ENCODE measurements at places on chromosomes 3 and 15.

GRCh38 chr15:65058394-65059368 lies 9.1 kb downstream of the RASL12 start:
- DNase-seq: no peak

DNA sequence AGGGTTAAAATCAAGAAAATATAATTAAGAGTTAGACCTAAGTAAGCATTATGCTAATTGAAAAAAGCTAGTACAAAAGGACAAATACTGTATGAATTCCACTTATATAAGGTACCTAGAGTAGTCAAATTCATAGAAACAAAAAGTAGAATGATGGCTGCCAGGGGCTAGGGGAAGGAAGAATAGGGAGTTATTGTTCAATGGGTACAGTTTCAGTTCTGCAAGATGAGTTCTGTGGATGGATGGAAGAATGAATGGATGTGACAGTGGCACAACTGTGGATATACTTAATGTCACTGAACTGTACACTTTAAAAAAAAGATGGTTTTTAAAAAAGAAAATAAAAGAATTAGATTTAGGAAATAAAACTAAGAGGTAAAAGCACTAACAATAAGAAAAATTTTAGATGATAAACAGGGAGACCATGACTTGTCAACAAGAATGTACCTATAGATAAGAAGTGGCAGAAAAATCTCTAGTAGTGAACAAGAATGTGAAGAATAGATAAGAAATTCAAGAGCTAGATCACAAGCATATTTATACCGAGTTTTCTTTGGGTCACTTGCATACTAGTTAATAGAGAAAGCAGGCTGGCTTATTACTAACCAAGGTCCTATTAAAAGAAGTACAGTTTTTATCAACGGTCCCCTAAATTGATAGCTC lies 5.5 kb downstream of the IFT80 start:
- DNase-seq: no peak

- no peak for DNase-seq
These were observed 307.0 kb upstream of the THBS1 start for GRCh38 chr15:39273717-39274411.

DNA sequence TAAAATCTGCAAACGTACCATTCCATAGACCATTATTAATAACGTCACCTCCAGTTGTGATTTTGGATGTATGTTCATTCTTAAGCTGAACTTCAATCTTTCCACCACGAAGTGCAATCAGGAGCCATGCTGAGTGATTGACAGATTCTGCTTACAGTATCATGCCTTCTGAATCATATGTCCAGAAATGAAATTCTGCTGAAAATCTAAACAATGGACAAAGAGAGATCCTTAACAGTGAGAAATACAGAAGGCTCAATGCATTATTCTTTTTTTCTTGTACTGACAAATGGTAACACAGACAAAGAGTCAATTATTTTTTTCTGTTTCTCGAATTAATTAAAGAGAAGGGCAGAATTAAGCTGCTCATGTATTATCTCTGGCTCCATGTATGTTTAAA lies 1114.5 kb downstream of the EPHA3 start:
- DNase-seq: no peak

DNA sequence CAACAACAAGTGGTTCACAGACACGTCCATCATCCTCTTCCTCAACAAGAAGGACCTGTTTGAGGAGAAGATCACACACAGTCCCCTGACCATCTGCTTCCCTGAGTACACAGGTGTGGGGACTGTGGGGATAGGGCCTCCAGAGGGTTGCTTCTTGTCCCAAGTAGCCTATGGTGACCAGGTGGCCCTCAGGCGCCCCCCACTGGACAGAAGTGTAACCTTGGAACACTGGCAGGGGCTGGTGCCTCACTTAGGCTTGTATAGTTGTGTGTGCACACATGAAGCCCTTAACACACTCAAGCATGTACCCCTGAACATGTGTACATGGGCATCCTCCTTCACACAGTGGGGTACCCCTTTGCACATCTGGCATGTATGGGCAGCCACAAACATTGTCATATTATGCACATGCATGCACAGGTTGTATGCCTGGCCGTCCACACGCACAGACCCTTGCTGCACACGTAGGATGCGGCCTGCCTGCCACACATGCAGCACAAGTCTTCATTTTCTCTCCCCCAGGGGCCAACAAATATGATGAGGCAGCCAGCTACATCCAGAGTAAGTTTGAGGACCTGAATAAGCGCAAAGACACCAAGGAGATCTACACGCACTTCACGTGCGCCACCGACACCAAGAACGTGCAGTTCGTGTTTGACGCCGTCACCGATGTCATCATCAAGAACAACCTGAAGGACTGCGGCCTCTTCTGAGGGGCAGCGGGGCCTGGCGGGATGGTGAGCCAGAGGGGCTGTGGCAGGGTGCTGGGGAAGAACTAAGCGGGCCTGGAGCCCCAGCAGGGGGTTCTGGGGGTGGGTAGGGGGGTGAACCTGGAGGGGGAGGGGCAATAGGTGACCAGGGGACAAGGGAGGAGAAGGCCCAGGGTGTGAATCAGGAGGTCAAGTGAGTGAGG lies 11.7 kb upstream of the SEMA3B start:
- no peak for DNase-seq

DNA sequence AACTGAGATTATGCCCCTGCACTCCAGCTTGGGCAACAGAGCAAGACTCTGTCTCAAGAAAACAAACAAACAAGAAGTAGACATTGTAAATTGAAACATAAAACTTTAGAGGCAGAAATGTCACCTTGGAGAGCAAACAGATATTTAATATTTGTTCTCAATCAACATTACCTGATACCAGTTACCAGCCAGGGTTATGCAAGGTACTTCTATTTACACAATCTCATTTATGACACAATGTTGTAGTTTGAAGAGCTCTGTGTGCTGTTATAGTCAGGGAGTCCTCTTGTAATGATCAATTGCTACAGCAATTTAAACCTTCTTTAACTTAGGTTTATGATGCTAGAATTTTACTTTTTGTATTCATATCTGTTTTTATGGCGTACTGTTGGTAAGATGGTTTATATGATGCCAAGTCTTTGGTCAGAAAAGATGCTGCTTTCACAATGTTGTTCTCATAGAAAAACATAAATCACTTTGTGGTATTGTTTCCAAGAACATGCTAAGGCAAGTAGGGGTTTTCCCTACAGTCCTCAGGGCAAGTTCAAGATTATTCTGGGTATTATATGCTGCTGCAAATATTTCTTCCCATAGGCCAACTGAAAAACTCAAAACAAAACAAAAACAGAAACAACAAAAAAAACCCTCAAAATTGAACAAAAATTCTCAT lies 173.5 kb downstream of the TNIK start:
- no peak for DNase-seq

DNA sequence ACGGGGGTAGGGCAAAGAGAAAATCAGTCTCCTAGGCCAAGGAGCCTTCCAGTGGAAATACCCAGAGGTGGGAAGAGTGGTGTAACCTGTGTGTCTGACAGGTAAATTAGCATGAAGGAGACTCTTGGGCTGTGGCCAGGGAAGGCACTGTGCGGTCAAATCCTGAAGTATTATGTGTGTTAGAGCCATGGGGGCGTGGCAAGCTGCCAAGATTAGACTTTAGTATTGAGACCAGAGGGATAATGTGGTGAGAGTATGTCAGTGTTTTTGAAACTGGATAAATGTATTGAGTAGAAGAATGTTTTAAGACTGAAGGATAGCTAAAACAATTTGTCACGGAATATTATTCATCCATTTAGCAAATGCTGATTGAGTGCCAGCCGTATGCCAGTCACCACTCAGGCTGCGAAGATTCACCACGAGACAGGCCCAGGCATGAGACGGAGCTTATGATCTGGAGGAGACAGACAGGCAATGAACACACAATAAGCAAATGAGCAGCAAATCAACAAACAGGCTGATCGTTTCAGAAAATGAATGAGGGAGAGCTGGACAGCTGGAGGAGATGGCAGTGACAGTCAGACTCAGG lies 445.9 kb downstream of the MCTP2 start:
- peak; percentile 94 for DNase-seq

DNA sequence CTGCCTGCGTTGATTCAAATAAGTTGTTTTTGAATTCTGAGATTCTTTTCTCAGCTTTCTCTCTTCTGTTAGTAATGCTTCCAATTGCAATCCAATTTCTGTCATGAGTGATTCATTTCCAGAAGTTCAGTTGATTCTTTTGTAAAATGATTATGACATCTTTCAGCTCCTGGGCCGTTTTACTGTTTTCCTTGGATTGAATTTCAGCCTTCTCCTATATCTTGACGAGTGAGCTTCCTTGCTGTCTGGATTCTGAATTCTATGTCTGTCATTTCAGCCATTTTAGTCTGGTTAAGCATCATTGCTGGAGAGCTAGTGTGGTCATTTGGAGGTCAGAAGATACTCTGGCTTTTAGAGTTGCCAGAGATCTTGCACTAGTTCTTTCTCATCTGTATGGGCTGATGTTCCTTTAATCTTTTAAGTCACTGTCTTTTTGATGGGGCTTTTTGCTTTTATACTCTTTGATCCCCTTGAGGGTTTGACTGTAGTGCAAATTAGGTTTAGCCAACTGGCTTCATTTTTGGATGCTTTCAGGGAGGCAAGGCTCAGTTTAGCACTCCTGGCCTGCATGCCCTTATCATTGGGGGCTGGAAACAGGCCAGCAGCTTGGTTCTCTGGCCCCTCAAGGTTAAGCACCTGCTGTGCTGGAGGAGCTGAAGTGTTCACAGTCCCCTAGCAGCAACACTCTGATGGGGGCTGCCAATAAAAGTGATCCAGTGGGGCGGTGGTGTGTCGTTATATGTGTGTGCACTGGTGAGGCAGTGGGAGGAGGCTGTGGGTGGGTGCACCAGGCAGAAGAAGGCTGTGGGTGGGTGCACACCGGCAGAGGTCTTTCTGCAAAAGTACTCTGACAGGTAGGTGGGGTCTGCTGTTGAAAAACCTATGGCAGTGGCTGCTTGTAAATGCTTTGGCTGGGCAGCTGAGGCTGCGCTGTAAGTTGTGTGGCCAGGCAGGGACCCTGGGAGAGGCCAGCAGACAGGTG lies 51.2 kb downstream of the MCTP2 start:
- DNase-seq: no peak

GRCh38 chr3:29653680-29654079 lies 372.8 kb downstream of the RBMS3 start:
- DNase-seq: no peak

GRCh38 chr3:69999140-70000027 lies at the start of gene SAMMSON:
TSS of gene SAMMSON (plus strand) at chr3:69999733.
- DNase-seq: peak; percentile 29

- DNase-seq: no peak
These were observed 82.7 kb upstream of the SOX2 start for GRCh38 chr3:181629029-181629428.

DNA sequence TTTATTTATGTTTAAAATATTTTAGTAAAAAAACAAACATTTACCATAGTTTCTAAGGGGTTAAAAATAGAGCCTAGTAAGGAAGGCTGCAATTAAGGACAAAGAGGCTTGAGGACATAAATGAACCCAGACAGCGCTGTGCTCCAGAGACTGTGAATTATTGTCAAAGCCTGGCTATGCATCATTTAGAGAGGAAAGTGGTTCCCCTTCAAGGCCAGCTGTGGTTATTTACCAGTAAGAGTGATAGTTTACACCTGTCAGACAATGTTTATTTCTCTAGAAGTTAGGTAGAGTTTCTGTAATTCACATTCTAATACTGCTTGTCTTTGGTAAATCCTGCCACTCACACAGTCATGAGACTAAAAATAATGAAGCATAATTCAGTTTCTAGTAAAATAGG lies 32.4 kb upstream of the PIK3R4 start:
- no peak for DNase-seq

DNA sequence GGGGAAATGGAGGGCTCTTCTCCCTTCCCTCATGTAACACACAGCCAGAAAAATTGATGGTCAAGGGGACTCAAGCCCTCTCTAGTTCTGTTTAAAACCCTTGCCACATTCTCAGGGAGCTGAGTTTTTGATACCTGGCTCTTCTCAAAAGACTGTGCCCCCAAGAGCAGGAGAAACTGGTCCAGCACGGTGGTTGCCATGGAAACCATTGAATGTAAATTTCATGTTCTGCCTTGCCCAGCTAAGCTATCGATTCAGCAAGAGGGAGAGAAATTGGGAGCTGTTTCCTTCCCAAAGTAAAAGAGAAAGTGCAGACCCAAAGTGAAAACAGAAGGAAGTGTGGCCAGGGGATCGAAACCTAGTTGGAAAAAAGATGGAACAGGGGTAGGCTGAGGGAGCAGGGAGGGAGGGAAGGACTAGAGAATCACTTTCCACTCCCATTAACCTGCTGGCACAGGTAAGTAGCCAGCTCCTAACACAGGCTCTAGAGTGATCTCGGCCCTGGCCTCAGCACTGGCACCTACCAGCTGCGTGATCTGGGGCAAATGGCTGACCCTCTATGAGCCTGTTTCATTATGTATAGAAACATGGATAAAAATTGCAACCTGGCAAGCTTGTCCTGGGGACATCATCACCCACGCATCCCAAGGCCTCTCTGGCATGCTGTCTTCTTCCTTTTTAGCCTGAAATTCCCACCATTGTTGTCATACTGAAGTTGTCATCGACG lies 140.9 kb downstream of the TPRA1 start:
- DNase-seq: no peak

- DNase-seq: no peak
These were observed 67.9 kb downstream of the PRICKLE2 start for GRCh38 chr3:64157150-64158035.

- DNase-seq: no peak
These were observed 238.7 kb upstream of the BHLHE40 start for GRCh38 chr3:4740397-4741105.

DNA sequence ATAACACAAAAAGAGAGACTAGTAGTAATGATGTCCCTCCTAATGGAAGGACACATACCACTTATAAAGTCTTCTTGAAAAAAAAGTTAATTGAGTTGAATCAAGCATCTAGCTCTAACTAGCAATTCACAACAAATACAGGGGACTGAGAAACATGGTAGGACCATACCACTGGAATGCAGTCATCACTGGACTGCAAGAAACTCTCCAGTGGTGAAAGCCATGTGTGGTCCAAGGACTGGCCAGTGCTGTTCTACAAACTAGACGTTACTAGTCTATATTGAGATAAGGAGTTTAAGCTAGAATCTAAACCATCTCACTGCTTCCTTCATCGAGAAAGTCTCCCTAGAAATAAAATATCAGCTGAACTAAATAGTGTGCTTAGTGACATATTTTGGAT lies 16.7 kb downstream of the FBN1 start:
- DNase-seq: no peak

DNA sequence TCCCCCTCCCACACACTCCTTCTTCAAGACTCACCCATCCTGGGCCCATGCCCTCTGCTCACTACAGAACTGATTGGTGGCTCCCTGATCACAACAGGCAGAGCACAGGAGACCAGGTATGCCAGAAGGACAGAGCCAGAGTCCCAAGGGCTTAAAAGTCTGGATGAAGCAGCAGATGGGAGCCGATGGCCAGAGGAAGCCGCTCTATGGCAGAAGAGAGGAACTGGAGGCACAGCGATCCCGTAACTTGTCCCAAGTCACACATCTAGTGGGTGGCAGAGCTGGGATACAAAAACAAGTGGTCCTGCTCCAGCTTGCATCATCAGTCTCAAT lies 20.7 kb downstream of the ITGA11 start:
- DNase-seq: no peak

DNA sequence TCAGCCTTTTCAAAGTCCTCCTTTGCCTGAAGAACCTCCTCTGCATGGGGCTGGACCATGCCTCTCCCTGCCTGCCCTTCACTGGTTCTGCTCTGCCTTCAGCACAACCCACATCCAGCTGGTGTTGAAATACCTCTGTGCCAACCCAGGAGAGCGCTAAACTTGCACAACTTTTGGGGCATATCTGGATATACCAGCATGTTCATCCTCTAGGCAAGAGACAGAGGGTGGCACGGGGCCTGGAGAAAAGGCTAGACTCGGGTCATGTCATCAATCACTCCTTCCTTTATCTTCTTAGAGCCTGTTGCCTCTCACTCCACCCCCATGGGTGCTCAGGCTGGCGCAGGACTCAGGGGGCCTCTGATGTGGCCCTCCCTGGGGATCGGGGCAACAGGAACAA lies 4.8 kb downstream of the SEMA4B start:
- DNase-seq: no peak

Data from NCI-H526 treated with DMSO at 0.1 percent for 48 hours (cell line).